ENCODE measurements at places on chromosomes 7 and 10.

- DNase-seq = no peak
- H3K27me3 ChIP-seq = no peaks in the 10 kb centered on the region
- peak overlapping the region; percentile 9 for H3K4me3 ChIP-seq
- peak overlapping the region; percentile 57 for H3K27ac ChIP-seq
These were observed 4.9 kb downstream of the SRRT start for GRCh38 chr7:100879685-100880261.

GRCh38 chr10:96280859-96281258 lies 9.5 kb upstream of the BLNK start:
- H3K27ac ChIP-seq = no peak overlapping the region
- H3K4me1 ChIP-seq = peaks cover 57% of the 10 kb centered on the region
- no peak overlapping the region for H3K4me3 ChIP-seq
- no peaks in the 10 kb centered on the region for H3K27me3 ChIP-seq

- no peaks in the 10 kb centered on the region for H3K27me3 ChIP-seq
- H3K4me3 ChIP-seq = no peak overlapping the region
- peaks cover 15% of the 10 kb centered on the region for H3K36me3 ChIP-seq
- H3K4me1 ChIP-seq = no peaks in the 10 kb centered on the region
- no peak overlapping the region for H3K27ac ChIP-seq
These were observed 123.4 kb downstream of the ATE1 start for GRCh38 chr10:121804460-121804859.

GRCh38 chr10:14476641-14477407 lies 146.1 kb upstream of the FRMD4A start:
- peaks cover 34% of the 10 kb centered on the region for H3K27me3 ChIP-seq
- H3K27ac ChIP-seq = no peak overlapping the region
- no peaks in the 10 kb centered on the region for H3K36me3 ChIP-seq
- no peak overlapping the region for H3K4me3 ChIP-seq
- DNase-seq = no peak
- H3K4me1 ChIP-seq = no peaks in the 10 kb centered on the region

DNA sequence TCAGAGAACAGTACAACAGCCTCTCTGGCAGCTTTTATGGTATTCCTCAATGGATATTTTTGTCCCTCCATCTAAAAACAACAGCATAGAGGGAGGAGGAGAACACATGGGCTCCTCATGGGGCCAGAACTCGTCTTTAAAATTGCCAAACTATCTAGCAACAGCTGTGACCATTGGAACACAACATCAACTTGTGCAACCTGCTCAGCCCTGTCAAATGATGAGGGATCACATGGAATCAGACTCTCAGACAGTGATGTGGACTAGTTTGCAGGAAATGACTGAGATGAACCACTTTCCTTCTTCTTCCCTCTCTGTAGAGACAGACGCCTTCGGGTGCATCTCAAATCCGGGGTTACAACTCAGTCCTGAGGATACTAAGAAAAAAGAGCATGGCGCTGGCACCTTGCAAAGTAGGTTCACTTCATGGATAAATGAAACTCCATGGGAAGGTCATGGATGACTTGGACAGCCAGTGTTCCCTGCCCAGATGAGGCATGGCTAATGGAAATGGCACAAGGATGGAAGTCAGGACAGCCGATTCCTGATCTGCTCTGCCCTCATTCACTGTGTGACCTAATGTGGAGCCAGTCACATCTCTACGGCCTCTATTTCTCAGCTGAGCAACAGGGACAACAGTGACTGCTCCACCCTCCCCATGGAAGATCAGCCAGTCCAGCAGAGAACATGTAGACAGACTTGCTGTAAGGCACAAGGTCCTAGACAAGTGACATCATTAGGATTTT lies 24.6 kb upstream of the DGKI start:
- peaks cover 14% of the 10 kb centered on the region for H3K4me1 ChIP-seq
- H3K27me3 ChIP-seq = no peaks in the 10 kb centered on the region
- no peak for DNase-seq
- H3K27ac ChIP-seq = peak overlapping the region; percentile 42
- peaks cover 39% of the 10 kb centered on the region for H3K36me3 ChIP-seq

DNA sequence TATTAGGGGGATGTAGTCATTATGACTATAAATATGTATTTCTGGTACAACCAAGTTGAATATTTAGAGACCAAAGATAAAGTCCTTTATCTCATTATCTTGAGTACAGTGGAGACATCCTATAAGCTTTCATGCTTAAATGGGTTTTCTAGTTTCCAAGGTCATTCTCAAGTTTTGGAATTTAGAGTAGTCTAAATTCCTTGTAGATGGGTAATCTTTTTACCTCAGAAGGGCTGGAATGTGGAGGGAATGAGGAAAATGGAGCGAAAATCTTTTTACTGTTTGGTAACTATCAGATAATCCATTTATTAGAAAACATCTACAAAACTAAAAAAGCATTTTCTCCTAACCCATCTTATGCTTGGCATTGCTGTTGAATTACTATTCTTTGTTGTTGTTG lies 181.3 kb downstream of the RNF133 start:
- H3K36me3 ChIP-seq = no peaks in the 10 kb centered on the region
- no peak overlapping the region for H3K4me3 ChIP-seq
- H3K27ac ChIP-seq = no peak overlapping the region
- H3K27me3 ChIP-seq = no peaks in the 10 kb centered on the region
- no peaks in the 10 kb centered on the region for H3K4me1 ChIP-seq
- no peak for DNase-seq

- H3K4me1 ChIP-seq = no peaks in the 10 kb centered on the region
- no peak overlapping the region for H3K27ac ChIP-seq
- H3K4me3 ChIP-seq = no peak overlapping the region
- peaks cover 4% of the 10 kb centered on the region for H3K27me3 ChIP-seq
- no peak for DNase-seq
These were observed 48.2 kb downstream of the GOT1 start for GRCh38 chr10:99382176-99382575.

DNA sequence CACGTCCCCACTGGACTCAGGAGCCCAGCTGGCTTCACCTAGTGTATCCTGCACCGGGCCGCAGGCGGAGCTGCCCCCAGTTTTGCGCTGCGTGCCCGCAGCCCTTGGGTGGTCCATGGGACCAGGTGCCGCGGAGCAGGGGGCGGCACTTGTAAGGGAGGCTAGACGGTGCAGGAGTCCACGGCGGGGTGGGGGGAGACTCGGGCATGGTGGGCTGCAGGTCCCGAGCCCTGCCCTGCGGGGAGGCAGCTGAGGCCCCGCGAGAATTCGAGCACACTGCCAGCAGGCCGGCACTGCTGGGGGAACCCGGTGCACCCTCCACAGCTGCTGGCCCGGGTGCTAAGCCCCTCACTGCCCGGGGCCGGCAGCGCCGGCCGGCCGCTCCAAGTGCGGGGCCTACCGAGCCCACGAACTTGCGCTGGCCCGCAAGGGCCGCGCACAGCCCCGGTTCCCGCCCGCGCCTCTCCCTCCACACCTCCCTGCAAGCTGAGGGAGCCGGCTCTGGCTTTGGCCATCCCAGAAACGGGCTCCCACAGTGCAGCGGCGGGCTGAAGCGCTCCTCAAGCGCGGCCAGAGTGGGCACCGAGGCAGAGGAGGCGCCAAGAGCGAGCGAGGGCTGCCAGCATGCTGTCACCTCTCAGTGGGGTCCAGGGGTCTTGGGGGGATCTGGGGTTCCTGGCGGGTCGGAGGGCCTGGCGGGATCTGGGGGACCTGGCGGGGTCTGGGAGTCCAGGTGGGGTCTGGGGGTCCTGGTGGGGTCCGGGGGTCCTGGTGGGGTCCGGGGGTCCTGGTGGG lies 81.4 kb downstream of the VIPR2 start:
- no peak for DNase-seq
- no peaks in the 10 kb centered on the region for H3K4me1 ChIP-seq
- no peak overlapping the region for H3K27ac ChIP-seq
- H3K36me3 ChIP-seq = no peaks in the 10 kb centered on the region
- H3K27me3 ChIP-seq = no peaks in the 10 kb centered on the region
- no peak overlapping the region for H3K4me3 ChIP-seq

Measured in stimulated activated naive B cell treated with anti-CD40 and anti-IgM and Interleukin-4, amounts not matched to agents 10 μg/mL and 1 μg/mL and 100 μg/mL, for 72 hours (primary cell).